Kidney (tissue), 22 donors: ENCODE measurements at places on chromosomes 7 and 10. TPM values are rescaled to one million over a fixed set of nuclear protein-coding genes. Genes with fewer than 3 reads are reported as not detected.

Gene KLLN
- total RNA-seq: 1.7 TPM

Gene OR2A7
- 12.3 TPM for total RNA-seq

Gene SLK
- 45.5 TPM for total RNA-seq

Gene SLC18A2
- total RNA-seq: 4.6 TPM

Gene C10orf67
- total RNA-seq: 1.6 TPM

Gene SNX13
- total RNA-seq: 57.0 TPM

Gene RADIL
- 1.0 TPM for total RNA-seq

Gene ABCC2
- total RNA-seq: 2.3 TPM

Gene UNC5B
- total RNA-seq: 22.6 TPM

DNA sequence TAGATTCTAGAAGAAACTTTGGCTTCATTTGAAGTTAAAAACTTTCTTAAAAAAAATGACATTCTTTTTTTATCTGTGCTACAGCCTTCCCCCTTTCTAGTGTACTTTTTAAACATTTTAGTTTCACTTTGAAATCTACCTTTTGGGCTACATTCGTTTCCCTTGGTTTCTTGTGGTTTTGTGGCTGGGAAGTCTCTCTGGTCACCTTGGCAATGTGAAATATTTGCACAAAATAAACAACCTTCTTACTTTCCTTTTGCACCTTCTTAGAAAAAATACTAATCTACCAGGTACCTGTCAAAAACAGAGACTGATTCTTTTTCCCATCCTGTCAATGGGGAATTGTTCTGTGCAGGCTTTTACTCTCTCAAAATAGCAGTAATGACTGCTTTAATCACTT lies 350.2 kb downstream of the GATA3 start:
- no peak for DNase-seq

DNA sequence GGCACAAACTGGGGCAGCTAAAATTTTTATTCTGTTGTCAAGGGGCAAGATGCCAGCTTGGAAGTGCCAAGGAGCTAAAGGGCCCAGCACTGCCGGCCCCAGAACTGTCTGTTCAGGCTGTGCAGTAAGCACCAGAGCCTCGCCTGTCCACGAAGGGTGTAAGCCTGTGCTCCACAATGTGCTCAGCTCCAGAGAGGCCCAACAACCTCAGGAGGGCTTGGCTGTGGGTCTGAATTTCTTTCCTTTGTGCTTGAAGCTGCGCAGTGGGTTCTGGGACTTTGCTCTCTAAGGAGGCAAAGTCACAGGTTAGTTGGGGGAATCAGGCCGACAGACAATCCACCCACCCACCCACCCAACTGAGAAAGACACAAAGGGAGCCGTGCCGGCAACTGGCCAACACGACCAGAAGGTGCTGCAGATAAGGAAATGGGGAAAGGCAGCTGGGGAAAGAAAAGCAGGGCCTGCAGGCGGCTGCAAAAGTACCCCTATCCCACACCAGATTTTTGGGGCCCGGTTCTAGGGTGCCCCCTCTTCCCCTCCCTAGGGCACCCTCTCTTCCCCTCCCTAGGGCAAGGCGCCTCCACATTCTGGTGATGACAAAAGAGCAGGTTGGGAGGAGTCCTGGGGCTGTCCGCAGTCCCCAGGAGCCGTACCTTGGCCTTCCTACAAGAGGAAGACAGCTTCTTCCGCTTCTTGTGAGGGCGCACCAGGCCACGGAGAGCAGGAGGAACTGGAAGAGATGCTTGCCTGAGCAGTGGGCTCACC lies 7.7 kb downstream of the DDX56 start:
- no peak for DNase-seq

DNA sequence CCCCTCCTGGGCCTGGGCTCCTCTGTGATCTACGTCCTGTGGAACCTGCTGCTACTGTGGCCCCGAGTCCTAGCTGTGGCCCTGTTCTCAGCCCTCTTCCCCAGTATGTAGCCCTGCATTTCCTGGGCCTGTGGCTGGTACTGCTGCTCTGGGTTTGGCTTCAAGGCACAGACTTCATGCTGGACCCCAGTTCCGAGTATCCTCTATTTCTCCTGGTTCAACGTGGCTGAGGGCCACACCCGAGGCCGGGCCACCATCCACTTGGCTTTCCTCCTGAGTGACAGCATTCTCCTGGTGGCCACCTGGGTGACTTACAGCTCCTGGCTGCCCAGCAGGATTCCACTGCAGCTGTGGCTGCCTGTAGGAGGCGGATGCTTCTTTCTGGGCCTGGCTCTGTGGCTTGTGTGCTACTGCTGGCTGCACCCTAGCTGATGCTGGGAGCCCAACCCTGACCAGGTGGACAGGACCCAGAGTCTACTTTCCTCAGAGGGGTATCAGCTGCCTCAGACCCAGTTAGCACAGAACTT lies 37.8 kb upstream of the MMD2 start:
- no peak for DNase-seq

GRCh38 chr7:8152489-8153192 lies 109.3 kb downstream of the ICA1 start:
- no peak for DNase-seq

DNA sequence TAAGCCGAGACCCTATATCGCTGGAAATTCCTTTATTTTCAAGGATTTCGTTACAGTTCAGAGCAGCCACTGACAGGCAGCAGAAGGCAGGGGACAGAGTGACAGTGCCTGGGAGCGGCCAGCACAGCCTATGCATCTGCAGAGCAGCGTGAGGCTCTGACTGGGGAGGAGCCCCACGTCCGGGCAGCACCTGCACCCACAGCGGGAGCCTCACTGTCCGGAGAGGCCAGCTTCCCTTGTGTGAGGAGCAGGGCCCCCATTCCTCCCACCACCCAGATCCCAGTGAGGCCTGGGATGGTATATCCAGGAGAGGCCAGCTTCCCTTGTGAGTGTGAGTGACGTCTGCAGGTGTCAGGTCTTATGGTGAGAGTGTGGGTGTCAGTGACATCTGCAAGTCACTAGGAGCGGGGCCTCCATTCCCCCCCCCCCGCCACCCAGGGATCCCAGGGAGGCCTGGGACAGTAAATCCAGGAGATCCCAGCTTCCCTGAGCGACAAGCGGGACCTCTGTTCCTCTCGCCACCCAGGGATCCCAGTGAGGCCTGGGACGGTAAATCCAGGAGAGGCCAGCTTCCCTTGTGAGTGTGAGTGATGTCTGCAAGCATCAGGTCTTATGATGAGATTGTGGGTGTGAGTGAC lies 259.1 kb downstream of the PTPRN2 start:
- DNase-seq: no peak

GRCh38 chr10:14648005-14648765 lies 126.5 kb downstream of the FAM107B start:
- DNase-seq: peak; percentile 98

GRCh38 chr10:132222726-132223125 lies 36.0 kb downstream of the DPYSL4 start:
- DNase-seq: no peak

DNA sequence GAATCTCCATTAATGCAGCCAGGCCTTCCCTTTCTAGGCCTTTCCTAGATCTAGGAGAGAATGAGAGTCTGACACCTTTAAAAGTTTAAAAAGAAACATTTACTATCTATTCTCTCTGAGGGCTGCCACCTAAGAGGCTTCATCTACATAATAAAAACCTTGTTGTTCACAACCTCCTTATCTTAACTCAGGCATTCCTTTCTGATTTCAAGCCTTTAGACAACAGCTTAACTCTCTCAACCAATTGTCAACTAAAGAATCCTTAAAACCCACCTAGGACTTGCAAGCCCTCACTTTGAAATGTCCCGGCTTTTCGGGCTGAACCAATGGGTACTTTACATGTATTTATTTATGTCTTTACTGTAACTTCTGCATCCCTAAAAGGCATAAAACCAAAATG lies 64.3 kb upstream of the RET start:
- DNase-seq: no peak

GRCh38 chr7:17401791-17402627 lies 103.6 kb downstream of the AHR start:
- DNase-seq: no peak

DNA sequence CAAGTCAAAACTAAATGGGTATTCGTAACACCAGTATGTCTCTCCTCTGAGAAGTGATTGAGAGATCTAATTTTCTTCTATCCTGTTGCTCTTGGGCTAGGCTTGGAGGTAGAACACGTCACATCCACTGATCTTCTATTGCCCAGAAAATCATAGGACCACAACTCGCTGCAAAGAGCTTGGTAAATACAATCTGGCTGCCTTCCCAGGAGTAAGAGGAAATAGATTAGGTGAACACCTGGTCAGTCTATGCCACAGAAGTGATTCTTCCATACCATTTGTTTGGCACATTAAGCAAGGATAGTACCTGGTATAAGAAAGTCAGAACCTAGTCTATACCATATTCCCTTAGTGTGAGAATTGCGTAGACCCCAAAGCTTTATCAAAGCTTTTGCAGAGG lies 129.3 kb upstream of the PHYHIPL start:
- DNase-seq: no peak

DNA sequence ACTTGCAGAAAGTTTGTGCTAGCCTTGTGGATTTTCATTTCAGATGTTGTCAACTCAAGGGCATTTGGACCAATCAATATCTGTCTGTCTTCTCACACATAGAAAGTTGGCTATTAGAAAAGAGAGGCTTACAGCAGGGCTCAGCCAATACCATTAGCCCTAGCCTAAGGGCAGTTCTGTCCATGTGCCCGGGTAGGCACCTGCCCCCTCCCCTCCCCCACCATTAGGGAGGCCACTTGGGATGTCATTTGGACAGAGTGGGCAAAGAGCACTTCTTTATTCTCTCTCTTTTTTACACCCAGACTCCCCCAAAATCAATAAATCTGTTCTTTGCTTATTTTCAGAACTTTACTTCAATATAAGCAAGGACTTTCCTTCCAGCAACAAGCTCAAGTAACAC lies 188.5 kb upstream of the MKI67 start:
- no peak for DNase-seq

GRCh38 chr7:44515590-44516268 lies 25.3 kb upstream of the NUDCD3 start:
- no peak for DNase-seq

DNA sequence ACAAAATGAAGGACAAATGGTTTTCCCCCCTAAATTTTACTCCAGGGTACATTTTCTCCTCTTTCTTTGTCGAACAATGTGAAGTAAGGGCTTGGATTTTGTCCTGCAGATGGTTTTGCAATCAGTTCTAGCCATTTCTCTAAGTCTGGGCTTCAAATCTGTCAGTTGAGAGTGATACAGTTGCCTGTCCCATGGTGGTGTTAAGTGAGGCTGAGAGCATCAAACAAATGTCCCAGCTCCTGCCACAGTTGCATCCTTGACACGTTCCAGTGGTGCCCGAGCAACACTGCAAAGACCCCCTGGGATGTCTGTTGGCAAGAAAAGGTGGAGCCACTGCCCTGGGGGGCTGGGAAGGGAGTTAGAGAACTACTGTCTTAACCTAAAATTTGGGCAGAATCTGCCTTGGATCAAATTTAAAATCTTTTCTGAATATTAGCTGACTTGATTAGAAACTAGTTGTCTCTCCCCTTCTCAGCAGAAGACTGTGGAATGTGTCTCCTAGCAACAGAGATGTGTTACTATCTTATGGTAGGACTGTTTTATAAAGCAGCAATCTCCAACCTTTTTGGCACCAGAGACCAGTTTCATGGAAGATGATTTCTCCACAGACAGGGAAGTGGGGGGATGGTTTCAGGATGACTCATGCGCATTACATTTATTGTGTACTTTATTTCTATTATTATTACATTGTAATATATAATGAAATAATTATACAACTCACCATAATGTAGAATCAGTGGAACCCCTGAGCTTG lies 102.0 kb upstream of the STEAP1B start:
- DNase-seq: no peak

DNA sequence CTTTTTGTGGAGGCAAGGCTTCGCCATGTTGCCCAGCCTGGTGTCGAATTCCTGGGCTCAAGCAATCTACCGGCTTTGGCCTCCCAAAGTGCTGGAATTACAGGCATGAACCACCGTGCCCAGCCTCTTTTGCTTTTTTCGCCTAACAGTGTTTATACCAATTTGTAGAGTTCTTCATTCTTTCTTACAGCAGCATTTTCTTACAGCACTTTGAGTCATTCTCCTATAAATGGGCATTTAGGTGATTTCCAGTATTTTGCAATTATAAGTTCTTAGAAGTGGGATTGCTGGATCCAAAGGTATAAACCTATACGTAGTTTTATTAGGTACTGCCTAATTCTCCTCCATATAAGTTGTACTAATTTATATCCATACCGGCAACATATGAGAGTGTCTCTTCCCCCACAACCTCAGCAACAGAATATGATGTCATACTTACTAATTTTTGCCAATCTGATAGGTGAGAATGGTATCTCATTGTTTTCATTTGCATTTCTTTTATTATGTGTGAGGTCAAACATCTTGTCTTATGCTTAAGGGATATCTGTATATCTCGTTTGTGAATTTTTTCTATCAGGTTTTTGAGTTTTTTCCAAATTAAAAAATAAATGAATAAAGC lies 39.1 kb downstream of the SUFU start:
- no peak for DNase-seq

- DNase-seq: no peak
Observed at GRCh38 chr10:71757399-71757922, 15.9 kb downstream of the VSIR start.
